ENCODE measurements at places on chromosomes 13 and 19. TPM values are rescaled to one million over a fixed set of nuclear protein-coding genes. Genes with fewer than 3 reads are reported as not detected.
A peak's percentile ranks its signal among the peaks of the same experiment; 100 is the strongest.

The YIF1B gene
- 96.0 TPM for total RNA-seq

The ZSCAN4 gene
- total RNA-seq: not detected

The FAAP24 gene
- 10.7 TPM for total RNA-seq

The ZIC5 gene
- not detected for total RNA-seq

GRCh38 chr19:51081476-51081875, 1.2 kb downstream of the KLK14 start:
- no peak for DNase-seq

GRCh38 chr19:54312011-54312410, 955 bp downstream of the LILRA5 start:
- no peak for DNase-seq

GRCh38 chr19:28956961-28957360, 256.0 kb downstream of the UQCRFS1 start:
- no peak for DNase-seq

DNA sequence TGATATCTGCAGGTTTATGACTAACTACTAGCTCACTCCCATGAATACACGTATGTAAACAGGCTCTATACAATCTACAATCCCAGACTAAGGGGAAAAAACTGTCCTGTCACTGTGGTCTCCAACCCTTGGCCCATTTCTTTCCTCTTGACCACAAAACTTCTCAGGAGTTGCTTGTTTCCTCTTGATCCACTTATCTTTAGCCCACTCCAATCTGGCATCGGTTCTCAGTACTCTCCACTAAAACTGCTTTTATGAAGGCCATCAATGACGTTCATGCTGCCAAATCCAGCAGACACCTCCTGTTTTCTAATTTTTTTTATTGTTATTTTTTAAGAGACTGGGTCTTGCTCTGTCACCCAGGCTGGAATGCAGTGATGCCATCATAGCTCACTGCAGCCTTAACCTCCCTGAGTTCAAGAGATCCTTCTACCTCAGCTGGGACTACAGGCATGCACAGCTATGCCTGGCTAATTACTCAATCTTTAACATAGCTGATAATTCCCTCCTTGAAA, 31.9 kb upstream of the USPL1 start:
- no peak for DNase-seq

DNA sequence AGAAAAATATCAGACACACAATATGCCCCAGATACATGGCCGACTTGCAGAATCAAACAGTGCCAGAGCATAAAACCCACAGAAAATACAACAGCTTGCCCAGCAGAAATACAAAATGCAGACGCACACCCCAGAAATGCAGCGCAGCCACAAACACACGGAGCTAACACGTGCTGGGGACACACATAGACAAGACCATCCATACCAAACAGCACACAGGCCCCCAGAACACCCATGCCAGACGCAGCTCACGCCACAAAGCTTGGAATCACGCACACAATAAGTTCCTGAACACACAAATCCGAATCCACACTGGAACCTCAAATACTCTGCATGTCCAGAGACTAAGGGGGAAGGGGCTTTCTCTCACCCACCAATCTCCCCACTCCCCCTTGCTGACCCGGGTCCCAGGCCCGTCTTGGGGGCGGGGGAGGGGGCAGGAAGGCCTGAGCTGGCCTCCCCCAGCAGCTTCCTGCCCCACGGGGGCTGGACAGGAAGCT, 17.2 kb downstream of the CCDC97 start:
- DNase-seq: no peak

- no peak for DNase-seq
Measured at GRCh38 chr19:42272989-42273406, 3.9 kb downstream of the CIC start.

DNA sequence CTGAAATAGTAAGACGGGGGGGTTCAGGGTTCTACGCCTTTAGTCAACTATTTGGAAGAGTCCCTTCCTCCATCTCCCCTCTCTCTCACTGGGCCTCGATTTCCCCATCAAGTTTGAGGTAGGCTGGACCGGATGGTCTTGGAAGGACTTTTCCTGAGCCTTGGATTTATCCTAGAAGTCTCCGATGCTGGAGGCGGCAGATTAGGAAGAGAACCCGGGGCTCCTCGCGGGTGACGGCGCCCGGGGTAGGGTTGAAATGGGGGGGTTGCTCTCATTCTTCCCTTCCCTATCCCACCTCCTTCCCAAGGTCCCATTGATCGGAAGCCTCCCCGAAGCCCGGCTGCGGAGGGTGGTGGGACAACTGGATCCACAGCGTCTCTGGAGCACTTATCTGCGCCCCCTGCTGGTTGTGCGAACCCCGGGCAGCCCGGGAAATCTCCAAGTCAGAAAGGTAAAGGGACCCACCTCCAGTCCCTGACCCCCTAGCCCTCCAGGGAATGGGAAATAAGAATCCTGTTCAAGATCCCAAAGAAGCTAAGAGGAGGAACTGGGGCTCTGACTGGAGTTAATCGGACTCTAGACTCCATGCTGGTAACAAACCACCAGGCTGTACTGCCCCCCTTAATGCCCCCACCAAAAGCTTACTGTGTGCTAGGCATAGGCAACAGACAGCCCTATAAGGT, 781 bp downstream of the QPCTL start:
- peak; percentile 69 for DNase-seq

DNA sequence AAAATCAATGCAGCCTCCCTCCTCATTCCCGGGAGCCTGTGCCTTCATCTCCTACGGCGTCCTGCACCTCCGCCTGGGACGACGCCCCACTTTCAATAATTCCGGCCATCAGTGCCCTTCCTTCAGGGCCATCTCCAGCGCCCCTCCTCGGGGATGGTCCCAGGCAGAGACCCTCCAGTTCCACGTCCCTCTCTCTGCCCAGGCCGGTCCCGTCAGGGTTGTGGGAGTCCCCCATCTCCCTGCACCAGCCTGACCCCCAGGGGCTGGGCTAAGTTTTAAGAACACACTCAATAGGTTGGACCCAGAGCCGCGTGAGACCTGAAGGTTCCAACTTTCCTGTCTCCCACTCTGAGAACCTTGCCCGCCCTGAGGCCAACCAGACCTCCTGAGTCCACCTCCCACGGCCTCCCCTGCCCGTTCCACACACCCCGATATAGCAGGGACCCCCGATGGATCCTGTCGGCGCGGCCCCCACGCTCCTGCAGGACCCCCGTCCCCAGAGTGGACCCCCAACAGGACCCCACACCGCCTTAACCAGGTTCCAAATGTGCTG, 646 bp downstream of the TMEM161A start:
- DNase-seq: no peak

All from activated T-helper 1 cell treated with anti-CD3 and anti-CD28 coated beads, Interleukin-12 subunit alpha, Interleukin-12 subunit beta, Interleukin-2, Interleukin-4 antibody, amounts not matched to agents 30 ng/mL and 10 ng/mL and 1 ng/mL, durations not matched to agents 14 hours and 24 hours and 36 hours (primary cell).